AG08395 (cell line): ENCODE measurements at places on chromosomes 6 and 20.

DNA sequence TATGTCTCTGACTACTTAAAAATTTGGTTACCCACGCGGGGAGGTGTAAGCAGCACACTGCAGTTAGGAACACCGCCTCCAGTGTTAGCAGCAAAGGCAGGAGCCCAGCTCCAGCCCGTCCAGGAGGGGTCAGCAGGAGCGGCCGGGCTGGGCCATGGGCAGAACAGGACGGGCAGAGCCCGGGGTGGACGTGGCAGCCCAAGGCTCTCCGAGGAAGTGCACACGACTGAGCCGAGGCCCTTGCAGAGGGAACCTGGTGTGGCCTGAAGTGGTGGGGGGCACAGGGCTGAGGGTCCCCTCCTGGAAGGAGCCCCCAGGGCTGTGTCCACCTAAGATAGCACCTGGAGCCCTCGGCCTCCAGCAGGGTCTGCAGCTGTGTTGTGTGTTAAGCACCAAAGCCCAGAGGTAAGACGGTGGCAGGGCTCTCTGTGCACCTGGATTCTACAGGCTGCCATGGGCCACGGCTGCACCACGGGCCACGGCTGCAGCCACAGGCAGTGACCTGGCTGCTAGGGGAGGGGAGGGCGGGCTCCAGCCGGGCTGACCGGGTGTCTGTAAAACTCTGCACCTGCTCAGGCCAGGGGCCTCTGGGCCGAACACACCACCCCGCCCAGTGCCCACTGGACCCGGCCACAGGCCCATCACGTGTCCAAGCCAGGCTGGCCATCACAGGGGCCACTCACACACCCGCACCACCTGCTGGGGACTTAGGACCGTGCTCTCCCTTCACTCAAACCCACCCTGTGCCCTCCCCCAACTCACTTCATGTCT lies 6.6 kb downstream of the SLC2A4RG start:
- no peak for DNase-seq

DNA sequence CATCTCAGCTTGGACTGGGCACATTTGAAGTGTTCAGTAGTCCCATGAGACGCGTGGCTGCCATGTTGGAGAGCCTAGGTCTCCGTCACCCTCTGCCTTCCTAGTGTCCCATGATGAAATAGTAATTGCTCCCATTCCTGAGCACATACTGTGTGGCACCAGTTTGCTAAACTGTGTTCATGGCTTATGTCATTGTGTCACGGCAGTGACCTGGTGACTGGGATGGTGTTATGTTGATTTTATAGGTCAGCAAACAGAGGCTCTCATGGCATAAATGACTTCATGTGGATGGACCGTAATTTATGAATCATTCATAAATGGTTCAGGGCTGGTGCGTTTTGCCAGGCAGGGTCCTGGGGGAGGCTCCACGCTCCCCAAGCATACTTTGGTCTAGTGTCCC lies 3.8 kb downstream of the BCAS4 start:
- DNase-seq = no peak

- DNase-seq = no peak
Observed at GRCh38 chr6:43803055-43803782, 33.2 kb downstream of the VEGFA start.

DNA sequence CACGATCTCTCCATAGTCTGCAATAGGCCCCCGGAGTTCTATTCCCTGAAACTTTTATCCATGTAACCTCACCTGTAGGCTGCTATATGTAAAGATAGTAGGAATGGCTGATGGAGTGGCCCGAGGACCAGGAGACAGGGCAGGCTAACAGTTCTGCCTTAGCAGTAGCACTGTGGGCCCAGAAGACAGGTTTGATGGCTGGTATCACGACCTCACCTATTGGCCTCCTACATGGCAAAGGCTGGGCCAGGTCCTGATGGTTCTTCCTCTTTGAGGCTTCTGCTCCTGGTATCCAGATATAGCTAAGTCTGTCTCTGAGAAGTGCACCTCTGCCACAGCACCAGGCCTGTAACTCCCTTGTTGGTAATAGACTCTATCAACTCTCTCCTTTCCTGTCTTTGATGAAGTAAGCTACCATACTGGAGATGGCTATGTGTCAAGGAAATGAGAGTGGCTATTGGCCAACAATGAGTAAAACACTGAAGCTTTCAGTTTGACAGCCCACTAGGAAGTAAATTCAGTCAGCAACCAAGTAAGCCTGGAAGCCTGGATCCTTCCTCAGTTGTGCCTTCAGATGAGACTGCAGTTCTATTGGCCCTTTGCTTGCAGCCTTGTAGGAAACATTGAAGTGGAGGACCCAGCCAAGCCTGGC lies 5.7 kb downstream of the SPEF1 start:
- no peak for DNase-seq

DNA sequence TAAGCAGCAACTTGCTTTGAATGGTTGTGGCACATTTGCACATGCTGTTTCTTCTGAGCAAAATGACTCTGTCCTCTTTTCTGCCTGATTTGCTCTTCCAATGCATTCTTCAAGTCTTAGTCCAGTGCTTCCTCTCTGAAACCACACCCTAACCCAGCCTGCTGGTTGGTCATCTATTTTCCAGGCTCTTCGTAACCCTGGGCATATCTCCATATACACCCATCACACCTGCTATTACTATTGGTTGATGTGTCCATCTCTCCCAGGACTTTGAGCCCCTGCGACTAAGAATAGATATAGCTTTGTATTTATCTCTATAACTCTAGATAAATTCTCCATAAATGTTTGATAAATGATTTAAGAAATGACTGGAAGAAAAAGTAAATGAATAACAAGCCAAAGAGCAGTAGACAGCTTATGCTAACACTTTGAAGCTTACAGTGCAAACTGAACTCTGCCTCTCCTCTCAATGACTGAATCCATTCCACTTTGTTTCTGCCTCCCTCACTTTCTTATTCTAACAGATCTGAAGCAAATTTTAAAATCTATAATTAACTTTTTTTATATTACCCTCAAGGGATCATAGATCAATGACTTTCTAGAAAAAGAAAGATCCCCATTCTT lies 59.7 kb upstream of the NT5E start:
- DNase-seq = peak; percentile 31

GRCh38 chr6:157597461-157598312 lies 216.7 kb downstream of the ZDHHC14 start:
- peak; percentile 78 for DNase-seq

DNA sequence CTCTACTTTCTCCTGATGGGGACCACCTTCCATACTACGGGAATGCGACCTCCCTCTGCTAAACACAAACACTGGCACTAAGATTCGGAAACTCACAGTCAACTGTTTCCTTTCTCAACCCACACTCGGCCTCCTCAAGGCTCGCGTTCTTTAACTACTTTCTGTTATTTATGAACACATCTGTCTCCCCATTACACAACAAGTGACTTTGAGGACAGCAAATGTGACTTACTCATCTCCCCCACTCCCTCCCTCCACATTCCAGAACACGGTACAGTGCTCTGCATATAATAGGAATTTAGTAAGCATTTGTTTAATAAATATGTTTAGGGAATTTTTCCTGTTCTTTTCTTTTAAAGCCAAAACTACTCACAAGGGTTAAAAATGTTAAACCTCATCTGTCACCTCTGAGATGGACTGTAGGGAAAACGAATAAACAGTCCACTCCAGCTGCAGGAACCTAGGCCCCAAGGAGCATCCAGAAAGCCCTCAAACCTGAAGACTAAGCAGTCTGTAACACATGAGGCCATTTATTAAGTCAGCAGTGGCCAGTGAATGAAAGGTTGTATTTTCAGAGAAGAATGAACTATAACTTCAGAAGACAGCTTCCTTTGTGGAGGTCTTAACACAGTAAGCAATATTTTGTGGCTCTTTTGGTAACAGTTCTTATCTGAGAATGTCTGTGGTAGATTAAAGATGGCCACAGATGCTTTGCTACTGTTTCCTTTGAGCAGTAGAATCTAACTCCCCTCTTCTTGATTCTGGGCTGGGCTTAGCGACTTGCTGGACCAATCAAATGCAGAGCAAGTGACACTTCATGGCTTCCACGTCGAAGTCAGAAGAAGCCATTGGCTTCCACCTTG lies 209.6 kb upstream of the DTNBP1 start:
- DNase-seq = peak; percentile 66

- no peak for DNase-seq
Observed at GRCh38 chr6:10886691-10887502, at the start of gene SYCP2L. Gene SYCP2L, plus strand, starts transcription at chr6:10887052. Its CDS starts 75 bp downstream, at chr6:10887127.

GRCh38 chr20:63074631-63075030 lies 67.9 kb upstream of the BHLHE23 start:
- no peak for DNase-seq

DNA sequence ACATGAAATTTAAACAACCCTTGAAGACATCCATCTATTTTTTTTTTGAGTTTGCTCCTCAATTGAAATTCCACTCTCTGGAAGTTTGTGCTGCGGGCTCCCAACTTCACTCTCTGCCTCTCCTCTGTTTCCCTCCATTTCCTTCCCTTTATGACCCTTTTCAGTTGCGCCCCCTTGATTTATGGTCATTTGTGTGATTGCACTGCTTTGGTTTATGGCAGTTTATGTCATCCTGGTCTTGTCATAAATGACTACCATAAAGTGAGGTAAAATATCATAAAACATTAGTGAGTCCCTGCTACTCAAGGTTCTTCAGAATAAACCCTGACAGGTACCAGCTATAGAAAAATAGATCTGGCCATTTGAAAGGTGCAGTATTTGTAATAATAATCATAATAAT lies 348.3 kb upstream of the ZFP64 start:
- DNase-seq = no peak

- no peak for DNase-seq
Observed at GRCh38 chr20:33393609-33394008, 7.7 kb downstream of the CDK5RAP1 start.

DNA sequence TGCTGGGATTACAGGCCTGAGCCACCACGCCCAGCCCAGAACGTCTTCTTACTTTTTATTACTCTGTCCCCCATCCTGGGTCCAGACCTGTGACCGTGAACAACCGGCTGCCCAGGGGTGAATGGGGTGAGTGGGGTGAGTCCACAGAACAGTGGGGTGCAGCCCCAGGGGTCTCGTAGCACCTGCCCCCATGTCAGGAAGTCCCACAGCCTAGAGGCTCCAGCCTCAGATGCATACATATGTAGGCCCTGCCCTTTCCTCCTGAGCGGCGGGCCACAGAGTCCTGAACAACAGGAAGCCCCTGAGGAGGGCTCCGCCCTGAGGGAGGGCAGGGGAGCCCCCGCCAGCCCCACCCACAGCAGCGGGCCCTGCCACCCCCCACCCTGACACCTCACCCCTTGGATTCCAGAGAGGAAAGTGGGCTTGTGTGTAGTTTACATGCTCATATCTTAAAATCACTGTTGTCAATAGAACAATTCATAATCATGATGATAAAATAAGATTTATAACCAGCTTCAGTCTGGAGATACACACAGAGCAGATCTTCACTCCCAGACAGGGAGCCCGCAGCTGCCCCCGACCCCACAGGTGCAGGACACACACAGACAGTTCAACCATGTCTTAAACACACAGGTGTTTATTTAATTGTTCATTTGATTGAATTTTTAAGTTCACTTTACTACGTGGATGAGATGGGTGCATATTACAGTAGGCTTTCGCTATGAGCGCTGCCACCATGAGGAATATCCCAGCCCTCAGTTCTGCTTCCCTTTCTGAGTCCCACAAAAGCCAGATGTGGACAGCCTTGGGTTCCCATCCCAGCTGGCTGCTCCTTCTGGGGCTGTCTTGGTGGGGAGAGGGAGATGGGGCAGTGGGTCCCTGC lies 12.4 kb upstream of the GMEB2 start:
- DNase-seq = no peak

- no peak for DNase-seq
Observed at GRCh38 chr6:34357937-34358336, 34.5 kb downstream of the NUDT3 start.

DNA sequence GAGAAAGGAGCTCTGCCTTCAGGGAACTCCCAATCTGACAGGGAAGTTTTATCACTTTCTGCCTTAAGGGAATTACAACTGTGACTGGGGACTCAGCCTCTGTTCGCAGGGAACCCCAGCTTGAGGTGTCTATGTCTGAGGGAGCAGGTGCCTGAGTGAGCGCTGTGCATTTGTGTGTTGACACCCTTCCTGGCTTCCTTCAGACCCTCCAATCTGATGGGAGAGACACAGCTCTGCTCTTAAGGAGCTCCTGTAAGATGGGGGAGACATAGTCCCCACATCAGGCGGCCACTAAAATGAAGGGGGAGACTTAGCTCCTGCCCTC lies 62.3 kb downstream of the MRPL14 start:
- DNase-seq = no peak

GRCh38 chr6:82603871-82604270 lies 240.3 kb downstream of the TPBG start:
- DNase-seq = no peak

DNA sequence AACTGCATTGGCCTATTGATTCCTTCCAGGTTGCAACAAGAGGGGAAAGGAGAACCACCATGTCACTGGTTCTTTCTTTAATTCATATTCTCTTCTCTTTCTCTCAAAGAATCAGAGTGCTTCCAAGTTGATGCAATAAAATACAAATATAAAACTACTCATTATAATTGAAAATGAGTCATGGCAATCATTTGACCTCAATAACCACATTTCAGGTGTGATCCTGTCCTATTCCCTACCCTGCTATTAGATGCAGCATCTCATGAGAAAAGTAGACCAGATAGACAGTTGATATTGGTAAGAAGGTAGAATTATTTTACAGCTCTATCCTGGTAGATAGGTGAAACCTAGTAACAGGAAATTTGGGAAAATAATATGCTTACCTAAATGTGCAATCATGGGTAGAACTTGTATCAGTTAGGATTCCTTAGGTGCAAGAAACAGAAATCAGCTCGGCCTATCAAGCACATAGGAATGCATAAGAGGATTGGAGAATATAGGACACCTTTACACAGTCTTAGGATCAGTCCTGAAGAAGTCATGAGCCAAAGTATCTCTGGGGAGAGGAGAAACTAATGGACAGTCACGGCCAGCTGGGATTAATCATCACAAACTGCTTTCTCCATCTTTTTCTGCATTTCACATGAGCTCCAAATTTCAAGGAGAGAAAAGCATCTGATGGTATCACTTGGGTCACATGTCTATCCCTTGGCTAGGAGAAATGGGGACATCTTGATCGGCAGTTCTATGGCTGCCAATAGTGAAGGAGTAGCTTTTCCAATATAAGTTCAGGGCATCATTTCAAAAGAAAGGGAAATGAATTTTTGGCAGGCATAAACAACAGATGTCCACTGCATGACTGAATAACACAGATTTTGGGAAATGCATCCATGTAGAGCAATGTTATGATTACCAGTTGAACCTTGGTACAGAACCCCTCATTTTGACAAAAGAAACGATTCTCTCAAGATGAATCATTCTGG lies 19.3 kb upstream of the RNF146 start:
- peak; percentile 3 for DNase-seq

DNA sequence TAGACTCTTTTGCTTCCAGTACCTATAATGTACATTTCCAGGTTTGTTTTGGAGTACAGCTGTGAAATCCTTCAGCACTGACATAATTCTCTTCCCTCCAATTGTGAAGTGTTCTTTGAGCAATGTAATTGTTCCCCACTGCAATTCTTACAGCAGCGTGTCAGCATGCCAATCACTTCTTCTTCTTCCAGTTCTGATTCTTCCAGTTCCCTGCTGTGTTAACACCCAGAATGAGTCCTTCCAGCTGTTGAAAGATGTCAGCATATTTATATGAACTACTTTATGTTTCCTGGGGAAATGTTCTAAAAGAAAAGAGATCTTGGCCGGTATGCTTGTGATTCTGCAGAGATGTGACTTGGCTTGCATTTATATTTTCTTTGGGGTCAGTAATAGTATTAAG lies 213.9 kb downstream of the UNC5CL start:
- DNase-seq = no peak

GRCh38 chr6:111477481-111477938 lies 5.5 kb downstream of the REV3L start:
- no peak for DNase-seq
